Activated naive CD4-positive, alpha-beta T cell treated with anti-CD3 and anti-CD28 coated beads, Interleukin-2, amount 50 U/mL, for 72 hours (primary cell): ENCODE measurements at places on chromosomes 5 and 9.
A peak's percentile ranks its signal among the peaks of the same experiment; 100 is the strongest.

- no peak for DNase-seq
Observed at GRCh38 chr5:522899-523440, 1.3 kb downstream of the SLC9A3 start.

DNA sequence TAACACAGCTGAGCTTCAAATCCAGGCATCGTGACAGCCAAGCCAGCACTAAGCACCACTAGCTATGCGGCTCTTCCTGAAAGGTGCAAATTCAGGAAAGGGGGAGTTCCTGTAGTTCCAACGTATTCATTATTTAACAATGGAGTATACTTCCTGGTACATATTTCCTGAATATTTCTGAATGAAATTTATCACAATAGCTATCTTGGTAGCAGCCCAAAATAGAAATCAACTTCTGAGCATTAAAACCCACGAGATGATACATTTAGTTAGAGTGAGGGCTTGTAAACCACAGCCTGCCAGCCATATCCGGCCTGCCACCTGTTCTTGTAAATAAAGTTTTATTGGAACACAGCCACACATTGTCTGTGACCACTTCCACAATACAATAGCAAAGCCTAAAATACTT lies 109.7 kb upstream of the RETREG1 start:
- no peak for DNase-seq

GRCh38 chr9:110427497-110428104 lies 89.9 kb upstream of the TXNDC8 start:
- DNase-seq = peak; percentile 37

DNA sequence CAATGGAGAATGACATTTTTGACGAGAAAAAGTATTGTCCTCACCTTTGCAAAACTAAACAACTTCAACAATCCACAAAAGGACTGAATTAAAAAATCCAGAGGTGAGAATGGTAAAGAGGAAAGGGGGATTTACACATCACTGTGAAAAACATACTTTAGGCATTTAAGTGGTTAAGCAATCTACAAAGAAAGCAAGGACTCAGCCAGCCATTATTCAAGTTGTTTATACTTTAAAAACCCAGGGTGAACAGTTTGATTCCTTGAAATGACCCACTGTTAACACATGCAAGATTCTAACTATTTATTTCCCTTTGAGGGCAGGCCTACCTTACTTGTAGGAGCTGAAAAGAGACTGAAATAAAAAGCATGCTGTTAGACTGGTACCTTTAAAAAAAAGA lies 29.3 kb downstream of the TUT7 start:
- no peak for DNase-seq

DNA sequence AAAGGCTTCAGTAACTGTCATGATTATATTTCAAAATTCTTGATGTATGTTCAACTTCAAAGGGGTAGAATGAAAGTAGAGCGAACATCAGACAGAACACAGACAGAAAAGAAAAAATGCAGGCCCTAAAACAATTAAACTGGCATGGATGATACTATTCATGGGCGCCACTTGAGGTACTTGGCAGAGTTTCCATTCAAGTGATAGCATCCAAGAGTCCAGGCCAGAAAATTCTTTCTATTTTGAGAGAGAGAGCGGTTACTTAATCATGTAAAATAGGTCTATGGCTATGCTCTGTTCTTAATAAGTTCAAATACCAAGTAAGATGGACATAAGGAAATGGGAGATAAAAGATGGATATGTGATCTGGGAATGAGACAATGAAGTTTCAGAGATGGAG lies 21.4 kb upstream of the PRR16 start:
- no peak for DNase-seq

GRCh38 chr5:104498281-104498680 lies 935.7 kb upstream of the NUDT12 start:
- no peak for DNase-seq

DNA sequence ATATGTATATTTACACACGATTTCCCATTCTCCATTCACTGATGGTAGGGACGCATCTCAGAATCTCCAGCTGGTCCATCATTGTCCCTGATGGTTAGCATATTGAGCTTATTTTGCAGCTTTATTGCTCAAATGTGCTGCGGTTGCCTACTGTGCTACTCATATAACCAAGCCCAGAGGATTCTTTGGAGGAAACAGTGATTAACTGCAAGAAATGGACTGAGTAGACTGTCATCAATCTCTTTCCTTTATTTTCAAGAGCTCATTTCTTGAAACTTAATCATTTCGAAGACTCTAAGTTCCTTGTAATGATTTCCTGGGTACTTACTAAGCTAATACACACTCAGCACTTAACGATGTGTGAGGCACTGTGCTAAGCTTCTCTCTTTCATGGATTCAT lies 119.0 kb downstream of the MAT2B start:
- DNase-seq = no peak
